Inflammatory macrophage treated with lipopolysaccharide for 1 hour (primary cell): ENCODE measurements at places on chromosomes 5 and 9.

- DNase-seq, result no peak
Measured at GRCh38 chr9:25472681-25473080, 205.6 kb downstream of the TUSC1 start.

- no peak for DNase-seq
Measured at GRCh38 chr5:16313761-16314160, 134.2 kb upstream of the MARCHF11 start.

DNA sequence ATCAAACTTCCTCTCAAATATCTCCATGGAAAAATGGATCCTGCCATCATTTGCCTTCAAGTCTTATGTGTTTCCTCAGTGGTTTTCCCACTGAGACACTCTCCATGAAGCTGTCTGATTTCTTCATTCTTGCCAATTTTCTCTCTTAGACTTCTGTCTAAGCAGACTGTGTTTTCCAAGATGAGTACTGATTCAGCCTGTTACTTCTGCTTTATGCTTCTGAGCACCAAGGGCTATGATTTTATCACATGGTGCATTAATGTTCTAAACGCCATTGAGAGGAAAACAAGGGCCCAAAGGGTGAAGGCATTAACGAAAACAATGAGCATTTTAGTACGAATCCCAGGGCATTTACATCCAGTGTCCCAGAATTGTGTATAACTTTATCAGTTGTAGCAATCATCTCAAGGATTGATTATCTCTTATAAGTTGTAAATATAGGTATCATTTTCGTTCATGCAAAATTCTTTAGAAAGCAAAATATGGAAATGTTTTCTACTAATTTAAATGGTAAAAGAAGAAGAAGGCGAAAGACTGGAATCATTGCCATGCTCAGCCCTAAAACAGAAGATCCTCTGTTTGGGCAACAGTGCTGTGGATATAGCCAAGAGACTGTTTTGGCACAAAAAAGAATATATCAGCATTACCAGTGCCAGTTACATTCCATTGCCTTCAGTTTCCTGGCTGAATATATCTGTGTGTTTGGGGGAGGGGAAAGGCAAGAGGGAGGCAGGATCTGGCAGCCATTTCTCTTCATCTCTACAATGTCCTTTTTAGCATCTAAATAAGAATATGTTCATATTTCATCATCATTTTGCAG lies 537.6 kb downstream of the ANXA1 start:
- DNase-seq, result no peak

DNA sequence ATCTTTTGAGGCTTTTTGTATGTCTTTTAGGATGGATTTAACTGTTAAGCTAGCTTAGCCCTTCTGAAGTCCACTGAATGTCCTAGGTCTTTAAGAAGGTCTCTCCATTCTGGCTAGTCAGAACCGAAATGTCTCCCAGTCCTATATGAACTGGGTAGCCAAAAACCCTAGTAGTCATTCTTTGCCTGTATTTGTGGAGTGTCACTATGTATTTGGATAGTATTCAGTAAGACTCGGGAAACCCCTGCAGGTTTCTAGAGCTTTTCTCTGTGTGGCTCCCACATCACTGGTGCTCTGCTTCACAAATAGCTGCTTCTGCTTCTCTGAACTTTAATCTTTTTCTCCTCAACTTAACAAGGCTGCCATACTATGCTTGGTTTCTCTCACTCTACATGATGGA lies 68.0 kb downstream of the RIC1 start:
- DNase-seq, result no peak

DNA sequence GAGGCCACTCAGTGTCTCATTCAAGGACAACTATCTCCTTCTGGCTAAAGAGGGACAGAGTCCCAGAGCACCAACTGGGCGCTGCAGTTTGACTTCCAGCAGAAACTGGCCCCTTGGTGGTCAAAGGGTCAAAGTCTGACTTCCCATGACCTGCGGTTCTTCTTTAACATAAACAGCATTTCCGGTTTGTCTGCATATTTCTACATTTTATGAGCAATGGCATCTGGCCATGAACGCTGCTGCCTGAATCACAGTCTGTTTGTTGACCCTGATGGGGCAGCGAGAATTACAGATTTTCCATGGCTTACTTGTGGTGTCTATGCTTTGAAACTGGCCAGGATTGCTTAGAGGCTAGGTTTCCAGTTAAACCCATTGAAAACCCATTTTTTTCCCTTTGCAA lies 1.3 kb downstream of the TNFSF15 start:
- DNase-seq, result peak; percentile 15

- DNase-seq, result no peak
Measured at GRCh38 chr9:86983620-86984259, 36.4 kb upstream of the GAS1 start.

GRCh38 chr5:97840643-97841042 lies 657.6 kb upstream of the RIOK2 start:
- DNase-seq, result no peak

DNA sequence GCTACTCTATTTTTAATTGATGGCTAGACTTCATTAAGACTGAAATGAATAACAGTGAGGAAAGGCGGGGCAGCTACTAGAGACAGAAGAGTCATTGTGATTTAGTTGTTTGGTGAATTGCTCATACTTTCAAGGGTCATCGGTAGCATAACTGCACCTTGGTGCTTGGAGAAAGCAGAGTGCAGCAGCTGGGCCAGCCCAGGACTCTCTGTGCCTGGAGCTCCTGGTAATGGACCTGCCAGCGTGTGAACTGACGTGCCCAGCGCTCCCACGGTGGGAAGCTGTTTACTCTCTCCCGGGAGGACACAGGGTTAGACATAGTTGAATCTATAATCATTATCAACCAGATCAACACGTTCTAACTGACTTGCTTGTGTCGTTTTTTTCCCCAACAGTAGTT lies 42.9 kb downstream of the LURAP1L start:
- DNase-seq, result no peak

- no peak for DNase-seq
Measured at GRCh38 chr9:105447386-105447813, 434 bp upstream of the FSD1L start.

- no peak for DNase-seq
Measured at GRCh38 chr5:68187268-68188055, 28.1 kb upstream of the PIK3R1 start.

GRCh38 chr9:68728731-68729130 lies 23.7 kb downstream of the PIP5K1B start:
- DNase-seq, result no peak

- DNase-seq, result peak; percentile 60
Measured at GRCh38 chr5:96649681-96650540, 12.3 kb upstream of the CAST start.

DNA sequence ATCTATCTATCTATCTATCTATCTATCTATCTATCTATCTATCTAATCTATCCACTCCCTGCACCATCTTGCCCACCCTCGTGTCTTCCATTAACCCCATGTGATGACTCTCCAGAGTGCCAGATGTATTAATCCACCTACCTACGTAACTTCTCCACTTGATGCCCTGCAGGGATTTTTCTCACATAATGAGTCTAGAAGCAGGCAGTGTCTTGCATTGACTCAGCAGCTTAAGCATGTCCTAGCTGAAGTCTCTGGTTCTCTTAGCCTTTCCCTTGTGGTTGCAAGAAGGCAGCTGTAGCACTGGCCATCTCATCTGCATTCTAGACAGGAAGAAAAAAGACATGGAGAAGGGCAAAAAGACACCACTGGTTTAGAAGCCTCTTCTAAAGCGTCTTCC lies 96.7 kb upstream of the ALDH1B1 start:
- DNase-seq, result no peak

DNA sequence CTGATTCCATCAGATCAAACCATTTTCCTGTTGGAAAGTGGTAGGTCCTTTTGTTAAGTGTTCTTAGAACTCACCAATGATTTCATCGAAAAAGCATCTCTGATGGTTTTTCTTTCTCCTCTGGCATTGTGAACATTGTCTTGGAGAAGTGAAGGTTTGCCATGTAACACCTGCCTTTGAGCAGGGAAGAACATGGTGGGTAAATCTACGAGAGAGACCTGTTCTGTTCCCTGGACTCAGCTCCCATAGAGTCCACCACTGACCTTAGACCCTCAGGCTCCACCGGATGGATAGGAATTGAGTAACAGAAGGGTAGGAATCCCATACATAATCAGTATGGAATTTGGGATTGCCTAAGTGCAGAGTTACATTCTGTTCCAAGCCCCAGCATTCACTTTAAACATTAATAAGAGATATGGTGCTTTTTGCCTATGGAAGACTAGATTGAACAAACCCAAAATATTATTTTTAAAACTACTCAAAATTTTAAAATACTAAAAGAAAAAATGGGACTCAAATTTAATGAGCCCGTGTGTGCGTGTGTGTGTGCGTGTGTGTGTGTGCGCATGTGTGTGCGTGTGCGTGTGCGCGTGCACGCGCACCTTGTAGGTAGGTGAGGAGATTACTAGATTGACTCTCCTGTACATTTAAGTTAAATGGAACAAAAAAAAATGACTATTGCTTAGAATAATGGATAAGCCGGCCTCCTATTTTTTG lies 92.0 kb downstream of the C9orf152 start:
- DNase-seq, result no peak

DNA sequence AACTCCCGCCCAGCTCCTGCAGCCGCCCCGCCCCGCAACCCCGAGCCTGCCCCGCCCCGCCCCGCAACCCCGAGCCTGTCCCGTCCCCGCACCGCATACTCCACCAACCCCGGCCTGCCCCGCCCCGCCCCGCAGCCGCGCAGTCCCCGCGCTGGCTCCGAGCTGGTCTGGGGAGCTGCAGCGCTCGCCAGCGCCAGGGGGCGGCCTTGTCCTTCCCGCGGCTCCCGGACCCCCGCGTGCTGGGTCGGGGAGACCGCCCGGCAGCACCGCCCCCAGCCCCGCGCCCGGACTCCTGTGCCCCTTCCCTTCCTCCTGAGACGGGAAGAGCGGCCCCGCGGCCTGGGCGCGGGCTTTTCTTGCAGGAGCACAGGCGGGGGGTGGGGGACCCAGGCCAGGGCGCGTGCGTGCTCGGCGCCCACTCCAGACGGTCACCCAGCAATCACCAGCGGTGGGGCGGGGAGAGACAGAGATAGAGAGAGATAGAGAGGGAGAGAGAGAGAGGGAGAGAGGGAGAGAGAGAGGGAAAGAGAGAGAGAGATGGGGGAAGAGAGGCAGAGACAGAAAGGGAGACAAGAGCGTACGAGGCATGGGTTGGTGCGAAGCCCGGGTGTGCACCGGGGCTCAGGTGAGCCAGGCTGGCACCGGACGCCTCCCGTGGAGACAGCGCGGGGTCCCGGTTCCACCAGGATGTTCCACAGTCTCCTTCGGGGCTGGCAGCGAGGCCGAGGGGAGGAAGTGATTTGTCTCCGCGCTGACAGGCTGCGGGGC lies 14.7 kb upstream of the TMEM250 start:
- DNase-seq, result no peak

DNA sequence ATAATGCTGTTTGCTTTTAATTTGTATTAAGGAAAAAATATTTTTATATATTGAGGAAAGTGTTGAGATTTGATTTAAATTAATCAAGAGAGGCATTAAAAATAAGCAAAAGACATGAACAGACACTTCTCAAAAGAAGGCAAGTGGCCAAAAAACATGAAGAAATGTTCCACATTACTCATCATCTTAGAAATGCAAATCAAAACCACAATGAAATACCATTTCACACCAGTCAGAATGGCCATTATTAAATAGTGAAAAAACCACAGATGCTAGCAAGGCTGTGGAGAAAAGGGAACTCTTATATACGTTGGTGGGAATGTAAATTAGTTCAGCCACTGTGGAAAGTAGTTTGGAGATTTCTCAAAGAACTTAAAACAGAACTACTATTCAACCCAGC lies 45.9 kb downstream of the RANBP17 start:
- DNase-seq, result peak; percentile 78

GRCh38 chr5:171757853-171758535 lies 27.6 kb upstream of the SMIM23 start:
- DNase-seq, result no peak

GRCh38 chr5:82497242-82497641 lies 219.1 kb upstream of the RPS23 start:
- no peak for DNase-seq

GRCh38 chr9:123049589-123050222 lies 16.2 kb downstream of the GPR21 start:
- DNase-seq, result no peak

GRCh38 chr5:89187883-89188465 lies 305.0 kb upstream of the MEF2C start:
- DNase-seq, result no peak

DNA sequence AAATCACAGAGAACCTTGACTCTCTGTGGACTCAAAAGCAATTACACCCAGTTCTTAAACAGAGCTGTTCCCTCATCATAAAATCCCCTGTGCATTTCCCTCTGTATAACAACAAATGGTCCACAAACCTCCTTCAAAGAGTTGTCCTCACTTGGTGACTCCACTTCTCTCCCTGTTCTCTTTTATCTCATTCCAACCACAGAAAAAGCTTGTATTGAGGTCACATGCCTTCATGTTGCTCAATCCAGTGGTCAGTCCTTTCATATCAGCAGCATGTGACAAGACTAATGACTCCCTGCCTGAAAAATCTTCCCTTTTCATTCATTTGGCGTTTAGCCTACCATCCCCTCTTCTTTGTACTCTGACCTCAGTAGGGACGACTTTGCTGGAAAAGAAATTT lies 158.0 kb downstream of the DEPDC1B start:
- peak; percentile 76 for DNase-seq

DNA sequence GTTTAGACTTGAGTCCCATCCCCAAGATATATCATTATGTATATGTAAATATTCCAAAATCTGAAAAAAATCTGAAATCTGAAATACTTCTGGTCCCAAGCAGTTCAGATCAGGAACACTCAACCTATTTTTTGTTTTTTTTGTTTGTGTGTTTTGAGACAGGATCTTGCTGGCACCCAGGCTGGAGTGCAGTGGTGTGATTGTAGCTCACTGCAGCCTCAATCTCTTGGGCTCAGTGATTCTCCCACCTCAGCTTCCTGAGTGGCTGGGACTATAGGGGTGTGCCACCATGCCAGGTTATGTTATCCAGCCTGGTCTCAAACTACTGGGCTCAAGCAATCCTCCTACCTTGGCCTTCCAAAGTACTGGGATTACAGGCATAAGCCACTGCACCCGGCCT lies 50.7 kb upstream of the TRAF1 start:
- DNase-seq, result no peak

GRCh38 chr9:127393645-127394044 lies 3.3 kb upstream of the SLC2A8 start:
- DNase-seq, result no peak

- DNase-seq, result peak; percentile 49
Measured at GRCh38 chr9:109880276-109881169, 100.5 kb downstream of the PALM2AKAP2 start.

- DNase-seq, result no peak
Measured at GRCh38 chr5:157709346-157709745, 21.9 kb upstream of the THG1L start.

- DNase-seq, result no peak
Measured at GRCh38 chr5:140312791-140313189, 9.9 kb upstream of the PFDN1 start.

DNA sequence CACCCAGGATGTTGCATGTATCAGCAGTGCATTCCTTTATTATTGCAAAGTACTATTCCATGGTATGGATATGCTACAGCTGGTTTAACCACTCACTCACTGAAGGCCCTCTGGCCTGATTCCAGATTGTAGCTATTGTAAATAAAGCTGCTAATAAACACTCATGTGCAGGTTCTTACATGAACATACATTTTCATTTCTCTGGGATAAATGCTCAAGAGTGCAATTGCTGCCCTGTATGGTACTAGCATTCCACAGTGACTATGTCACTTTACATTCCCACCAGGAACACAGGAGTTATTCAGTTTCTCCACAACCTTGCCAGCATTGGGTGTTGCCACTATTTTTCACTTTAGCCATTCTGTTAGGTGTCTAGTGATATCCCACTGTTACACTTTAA lies 267.6 kb downstream of the SPOCK1 start:
- DNase-seq, result no peak
